ENCODE measurements at places on chromosomes 6 and 20.

DNA sequence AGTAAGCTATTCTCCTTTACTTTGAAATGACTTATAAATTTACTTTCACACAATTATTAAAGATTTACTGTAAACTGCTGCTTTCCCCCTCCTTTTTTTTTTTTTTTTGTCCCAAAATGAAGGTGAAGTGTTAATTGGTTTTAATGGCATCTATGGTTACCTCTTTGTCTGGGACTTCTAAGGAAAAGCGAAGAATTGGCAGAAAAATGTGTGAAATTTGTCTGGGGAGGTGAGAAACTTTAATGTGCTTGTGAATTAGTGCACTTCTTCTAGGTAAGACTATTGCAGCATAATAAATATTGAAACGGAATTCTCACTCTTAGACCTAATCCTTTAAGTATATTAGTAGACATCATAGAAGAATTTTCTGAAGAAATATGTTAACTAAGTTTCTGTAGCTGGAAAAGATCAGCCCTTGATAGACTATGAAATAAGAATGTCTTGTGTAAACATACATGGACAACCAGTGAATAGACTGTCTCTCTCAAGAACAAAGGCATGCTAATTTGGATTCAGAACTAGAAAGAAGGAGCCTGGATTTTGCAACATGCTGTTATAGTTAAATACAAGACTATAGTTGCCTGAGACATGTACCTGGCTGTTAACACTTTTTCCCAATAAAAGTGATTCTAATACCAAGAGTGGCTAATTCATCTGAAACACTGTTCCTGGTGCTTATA, 23.9 kb downstream of the FLRT3 start:
- no peak for DNase-seq

GRCh38 chr6:98844244-98845210, 10.2 kb downstream of the POU3F2 start:
- DNase-seq, result no peak

DNA sequence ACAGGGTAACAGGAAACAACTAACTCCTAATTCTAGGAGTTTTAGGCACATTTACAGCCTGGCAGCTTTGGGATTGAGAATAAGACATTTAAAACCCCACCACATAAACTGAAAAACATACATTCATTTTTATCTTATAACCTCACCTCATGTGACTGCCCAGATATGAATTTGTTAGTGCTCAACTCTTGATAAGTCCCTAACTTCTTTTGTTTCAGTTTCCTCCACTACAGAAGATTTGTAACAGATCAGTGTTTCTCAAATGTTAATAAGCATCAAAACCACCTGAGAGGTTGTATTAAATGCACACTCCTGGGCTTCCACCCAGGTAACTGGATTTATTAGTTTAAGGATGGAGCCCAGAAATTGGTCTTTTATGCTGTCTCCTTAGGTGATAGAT, 190.1 kb upstream of the ARID1B start:
- no peak for DNase-seq

GRCh38 chr6:29561606-29562181, 2.2 kb upstream of the UBD start:
- DNase-seq, result no peak

- DNase-seq, result no peak
These were observed 11.2 kb downstream of the CYB5R4 start for GRCh38 chr6:83870649-83871048.

DNA sequence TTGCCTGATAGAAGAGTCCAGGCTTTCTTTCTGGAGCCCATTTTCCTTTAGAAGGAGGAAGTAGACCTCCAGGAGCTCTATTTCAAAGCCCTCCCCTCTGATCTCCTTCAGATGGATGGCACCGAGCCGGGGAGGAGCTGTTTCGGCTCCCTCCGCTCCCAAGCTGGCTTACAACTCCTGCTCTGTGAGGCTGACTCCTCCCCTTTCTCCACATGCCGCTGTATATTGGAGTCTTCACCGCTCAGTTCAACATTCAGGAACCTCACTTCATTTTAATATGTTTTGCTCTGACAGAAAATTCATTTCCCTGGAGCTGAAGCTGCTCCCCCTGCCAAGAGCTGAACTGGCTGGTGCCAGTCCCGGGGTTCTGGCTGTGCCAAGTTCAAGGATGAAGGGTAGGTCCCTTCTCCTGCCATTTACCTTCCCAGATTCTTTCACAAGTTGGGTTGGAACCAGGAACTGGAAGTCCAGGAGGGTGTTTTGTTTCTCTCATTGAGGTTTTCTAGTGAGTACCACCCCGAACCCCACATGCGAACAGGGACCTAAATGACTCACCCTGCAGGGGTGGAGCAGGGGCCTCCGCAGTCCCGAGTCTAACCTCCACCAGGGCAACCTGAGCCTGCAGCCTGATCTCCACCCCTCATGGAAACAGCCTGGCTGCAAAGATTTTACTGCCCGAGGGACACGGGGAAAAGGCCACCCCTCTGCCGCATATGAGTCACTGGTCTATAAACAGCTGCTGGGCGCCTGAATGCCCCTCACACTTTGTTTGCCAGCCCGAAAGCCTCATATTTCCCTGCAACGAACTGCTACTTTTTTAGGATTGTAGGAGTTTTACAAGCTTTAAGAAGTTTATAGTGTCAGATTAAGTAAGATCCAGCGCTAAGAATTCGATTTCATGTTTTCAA, 68.6 kb upstream of the FOXA2 start:
- DNase-seq, result no peak

DNA sequence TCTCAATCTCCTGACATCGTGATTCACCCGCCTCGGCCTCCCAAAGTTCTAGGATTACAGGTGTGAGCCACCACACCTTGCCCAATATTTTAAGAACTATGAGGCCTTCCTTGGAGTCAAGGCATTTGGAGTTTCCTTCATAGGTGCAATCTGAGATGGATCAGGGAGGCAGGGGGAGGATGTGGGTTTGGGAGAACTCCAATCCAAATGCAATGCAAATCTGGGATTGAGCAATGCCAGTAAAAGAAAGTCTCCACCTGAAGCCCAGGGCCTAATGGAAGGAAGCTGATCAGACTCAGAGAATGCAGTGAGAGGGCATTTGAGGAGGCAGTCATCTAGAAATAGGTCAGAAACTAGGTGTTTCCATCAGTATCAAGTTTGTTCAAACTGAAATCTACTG, 21.2 kb downstream of the RSPH3 start:
- DNase-seq, result no peak

GRCh38 chr6:105424175-105424783, 21.4 kb upstream of the PREP start:
- peak; percentile 70 for DNase-seq

GRCh38 chr6:143531720-143532499, 20.4 kb upstream of the FUCA2 start:
- DNase-seq, result no peak

GRCh38 chr20:58706975-58707681, 14.5 kb downstream of the NPEPL1 start:
- DNase-seq, result no peak

DNA sequence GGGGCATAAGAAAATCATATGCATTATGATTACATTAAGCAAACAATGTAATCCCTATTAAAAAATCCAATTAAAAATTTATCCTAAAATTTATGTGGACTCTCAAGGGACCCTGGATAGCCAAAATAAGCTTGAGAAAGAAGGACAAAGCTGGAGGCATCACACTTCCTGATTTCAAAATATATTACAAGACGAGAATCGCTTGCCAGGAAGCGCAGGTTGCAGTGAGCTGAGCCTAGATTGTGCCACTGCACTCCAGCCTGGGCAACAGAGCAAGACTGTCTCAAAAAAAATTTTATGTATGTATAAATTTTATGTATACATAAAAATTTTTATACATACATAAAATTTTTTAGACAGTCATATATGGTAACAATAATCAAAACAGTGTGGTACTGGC, 48.5 kb upstream of the GCNT2 start:
- DNase-seq, result no peak

GRCh38 chr20:57210054-57210910, 56.2 kb downstream of the BMP7 start:
- DNase-seq, result no peak

- no peak for DNase-seq
These were observed 16.2 kb upstream of the BEND6 start for GRCh38 chr6:56938649-56939191.

DNA sequence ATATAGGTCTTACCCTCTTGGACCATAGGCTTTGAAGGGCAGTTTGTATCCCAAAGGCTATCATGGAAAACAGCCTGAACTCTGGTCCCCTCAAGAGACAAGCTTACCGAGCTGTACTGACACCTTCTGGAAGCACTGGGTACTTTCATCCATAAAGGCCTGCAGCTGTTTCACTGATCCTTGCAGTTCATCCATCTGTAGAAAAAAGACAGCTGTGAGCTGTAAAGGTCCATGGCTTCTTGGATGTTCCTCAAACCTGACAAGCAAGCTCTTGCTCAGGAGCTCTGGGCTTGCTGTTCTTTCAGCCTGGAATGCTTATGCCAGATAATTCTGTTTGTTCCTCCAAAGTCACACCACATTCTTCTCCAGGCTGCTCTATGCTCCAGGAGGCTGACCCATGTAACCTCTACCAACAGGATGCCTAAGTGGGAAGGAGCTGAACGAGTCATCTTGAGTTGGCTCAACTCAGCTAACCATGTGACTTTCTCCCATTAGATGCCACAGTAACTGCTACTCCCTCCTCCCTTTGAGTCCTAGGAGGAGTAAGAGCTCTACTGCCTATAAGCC, 8.8 kb upstream of the NDRG3 start:
- DNase-seq, result peak; percentile 29

- DNase-seq, result no peak
These were observed 202.3 kb downstream of the DLL1 start for GRCh38 chr6:170088582-170088955.

GRCh38 chr6:118298476-118299427, 249.3 kb upstream of the PLN start:
- no peak for DNase-seq

DNA sequence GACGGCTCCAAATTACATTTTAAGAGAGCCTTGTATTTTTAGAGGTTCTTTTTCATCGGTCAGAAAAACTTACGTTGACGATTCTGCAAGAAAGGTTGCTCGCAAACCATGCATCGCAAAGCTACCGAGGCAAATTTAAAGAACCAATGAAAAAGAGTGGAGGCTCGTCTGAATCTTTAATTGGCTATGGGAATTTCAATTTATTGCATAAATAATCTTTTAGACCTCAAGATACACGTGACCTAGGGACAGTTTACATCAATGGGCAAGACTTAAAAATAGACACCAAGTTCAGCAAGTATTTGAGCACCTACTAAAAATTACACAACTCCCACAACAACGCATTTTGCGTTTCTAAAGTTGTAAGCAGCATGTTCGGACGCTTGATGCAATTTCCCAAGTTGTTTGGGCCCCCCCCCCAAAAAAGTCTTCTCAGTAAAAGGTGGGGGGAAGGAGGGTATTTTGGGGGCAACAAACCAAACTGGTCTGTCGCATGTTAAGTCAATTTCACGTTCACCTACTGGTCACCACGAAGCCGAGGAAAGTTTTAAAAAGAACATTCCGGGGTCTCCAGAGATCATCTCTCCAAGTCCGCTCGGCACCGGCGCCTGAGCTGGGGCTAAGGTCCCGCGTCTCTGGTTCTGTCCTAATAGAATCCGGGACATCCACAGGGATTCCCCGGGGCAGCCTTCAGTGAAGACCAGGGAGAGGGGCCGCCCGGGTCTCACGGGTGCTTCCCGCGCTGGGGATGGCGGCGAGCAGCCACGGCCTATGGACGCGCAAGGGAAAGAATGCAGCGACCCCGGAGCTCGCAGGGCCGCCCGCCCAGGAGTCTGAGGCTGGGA, 851 bp downstream of the SNX5 start:
- peak; percentile 65 for DNase-seq

DNA sequence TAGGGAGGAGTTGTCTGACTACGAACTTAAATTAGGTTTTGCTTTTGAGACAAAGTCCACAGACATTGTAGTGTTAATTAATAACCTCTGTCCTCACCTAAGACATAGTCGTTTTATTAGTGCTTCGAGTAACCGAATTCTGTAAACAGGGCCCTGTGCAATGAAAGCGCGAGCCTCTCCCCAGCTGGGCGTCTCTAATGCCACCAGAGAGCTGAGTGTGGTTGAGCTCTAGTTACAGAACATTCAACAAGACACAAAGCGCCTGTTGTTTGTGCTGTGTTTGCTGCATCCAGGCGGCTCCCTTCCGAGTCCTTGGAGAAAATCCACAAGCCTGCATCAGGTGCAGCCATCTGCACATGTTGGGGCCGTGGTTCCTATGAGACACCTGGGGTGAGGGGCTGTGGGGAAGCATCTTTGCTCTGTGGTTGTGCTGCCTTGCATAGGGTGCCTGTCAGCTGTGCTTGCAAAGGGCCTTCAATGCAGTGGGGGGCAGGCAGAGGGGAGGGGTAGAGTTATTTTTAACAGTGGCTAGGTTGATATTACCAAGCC, 63.9 kb downstream of the CD164 start:
- peak; percentile 63 for DNase-seq

GRCh38 chr20:3782597-3782996, 1.3 kb upstream of the SPEF1 start:
- no peak for DNase-seq

DNA sequence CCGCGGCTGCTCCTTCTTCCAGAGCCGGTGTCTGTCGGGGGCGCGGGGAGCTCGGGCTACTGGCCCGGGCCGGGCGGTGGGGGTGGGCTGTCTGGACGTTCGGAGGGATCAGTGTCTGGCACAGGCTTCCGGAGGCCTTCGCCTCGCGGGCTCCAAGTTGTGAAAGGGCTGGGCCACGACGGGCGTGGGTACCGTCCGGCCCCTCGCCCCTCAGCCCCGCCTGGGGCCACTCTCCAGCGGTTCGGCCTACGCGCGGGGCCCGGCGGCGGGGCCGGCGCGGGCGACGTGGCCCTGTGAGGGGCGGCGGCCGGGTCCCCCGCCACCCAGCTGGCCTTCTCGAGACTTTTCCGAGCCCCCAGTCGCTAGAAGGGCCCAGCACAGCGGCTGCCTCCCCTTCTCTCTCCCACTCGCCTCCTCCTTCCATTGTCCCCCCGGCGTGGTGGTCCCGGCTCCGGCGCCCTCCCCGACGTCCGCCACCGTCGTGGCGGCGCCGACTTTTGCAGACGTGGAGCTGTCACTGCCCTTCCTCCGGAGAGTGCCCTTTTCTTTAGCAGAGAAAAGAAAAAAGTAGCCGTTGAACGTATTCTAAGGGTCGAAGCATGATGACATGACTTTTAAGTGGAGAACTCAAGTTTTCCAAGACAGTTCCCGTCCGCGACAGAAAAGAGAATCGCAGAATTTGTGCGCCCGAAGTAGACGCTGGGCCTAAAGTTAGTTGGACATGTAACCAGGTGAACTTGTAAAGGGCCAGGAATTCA, 571 bp downstream of the ITCH start:
- DNase-seq, result peak; percentile 43

DNA sequence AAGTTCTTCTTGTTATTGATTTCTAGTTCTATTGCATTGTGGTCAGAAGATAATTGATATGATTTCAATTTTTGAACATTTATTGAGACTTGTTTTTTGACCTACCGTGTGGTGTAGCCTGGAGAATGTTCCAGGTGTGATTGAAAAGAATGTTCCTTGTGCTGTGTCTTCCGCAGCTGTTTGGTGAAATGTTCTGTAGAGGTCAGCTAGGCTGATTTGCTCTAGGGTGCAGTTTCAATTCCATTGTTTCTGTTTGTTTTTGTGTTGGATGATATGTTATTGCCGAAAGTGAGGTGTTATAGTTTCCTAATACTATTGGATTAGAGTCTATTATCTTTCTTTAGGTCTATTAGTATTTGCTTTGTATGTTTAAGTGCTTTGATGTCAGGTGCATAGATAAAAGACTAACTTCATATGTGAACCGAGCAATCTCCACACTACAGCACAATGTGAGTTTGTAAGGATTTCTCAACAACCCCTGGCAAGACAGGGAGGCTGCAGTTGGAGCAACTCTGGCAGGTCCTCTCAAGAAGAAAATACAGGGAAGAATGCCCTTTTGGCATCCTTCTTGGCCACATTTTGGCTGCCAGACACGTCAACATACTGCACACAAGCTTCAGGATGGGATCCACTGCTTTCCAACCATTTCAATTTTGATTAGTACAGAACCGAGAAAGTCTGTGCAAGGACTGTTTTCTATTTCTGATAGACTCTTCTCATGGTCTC, 320.7 kb downstream of the RNF144B start:
- no peak for DNase-seq
